ENCODE measurements at places on chromosomes 5 and 9.

DNA sequence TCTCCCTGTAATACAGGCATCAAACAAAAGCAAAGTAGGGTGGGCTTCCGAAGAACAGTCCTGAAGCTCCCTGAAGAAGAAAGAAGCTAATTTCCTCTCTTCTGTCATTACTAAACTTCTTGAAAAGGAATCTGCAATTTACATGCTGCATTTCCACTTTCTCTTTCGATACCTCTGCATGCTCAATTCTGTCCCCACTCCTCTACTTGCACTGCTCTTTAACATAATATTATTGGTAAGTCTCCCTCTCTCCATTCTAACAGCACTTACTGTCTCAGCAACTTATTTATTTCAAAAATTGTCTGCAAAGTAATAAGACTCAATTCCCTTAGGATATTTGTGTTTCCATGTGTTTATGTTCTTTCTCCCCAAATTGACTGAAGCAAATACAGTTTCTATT is 3.9 kb upstream of the PLPP1 start:
- no peak for DNase-seq

GRCh38 chr5:75239681-75240080 is 3.0 kb upstream of the ANKRD31 start:
- DNase-seq, result no peak

- no peak for DNase-seq
These were observed 13.9 kb downstream of the QSOX2 start for GRCh38 chr9:136231478-136232297.

DNA sequence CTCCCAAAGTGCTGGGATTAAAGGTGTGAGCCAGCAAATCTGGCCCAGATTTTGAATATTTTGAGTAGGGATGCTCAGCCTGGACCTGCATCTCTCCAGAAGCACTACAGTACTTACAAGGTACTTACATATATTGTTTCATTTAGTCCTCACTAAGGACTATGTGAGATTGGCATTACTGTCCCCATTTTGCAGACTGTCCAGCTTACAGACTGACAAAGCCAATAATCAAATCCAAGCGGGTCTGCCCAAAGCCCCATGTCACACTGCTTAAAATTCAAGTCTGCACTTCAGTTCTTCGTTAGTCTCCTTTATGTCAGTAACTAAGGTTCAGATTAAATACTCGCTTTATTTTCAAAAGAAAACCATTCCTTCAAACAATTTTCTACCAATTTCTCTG is 7.1 kb downstream of the MAPKAP1 start:
- no peak for DNase-seq

DNA sequence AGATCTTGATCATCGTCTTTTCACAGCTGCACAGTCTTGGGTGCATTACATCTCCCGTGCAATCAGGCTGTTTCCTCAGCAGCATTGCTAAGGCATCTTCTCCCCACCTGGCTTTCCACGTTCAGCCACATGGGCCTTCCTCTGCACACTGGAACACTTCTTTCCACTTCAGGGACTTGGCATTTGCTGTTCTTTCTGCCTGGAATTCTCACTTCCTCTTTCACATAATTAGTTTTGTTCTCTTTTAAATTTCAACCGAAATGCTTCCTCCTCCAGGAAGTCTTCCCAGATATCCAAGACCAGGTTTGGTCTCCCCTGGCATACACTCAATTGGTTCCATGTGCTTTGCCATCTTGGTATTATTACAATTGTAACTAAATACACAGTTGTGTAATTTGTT is 43.8 kb downstream of the WHRN start:
- DNase-seq, result no peak

GRCh38 chr5:133657036-133657435 is 44.7 kb upstream of the FSTL4 start:
- DNase-seq, result no peak

DNA sequence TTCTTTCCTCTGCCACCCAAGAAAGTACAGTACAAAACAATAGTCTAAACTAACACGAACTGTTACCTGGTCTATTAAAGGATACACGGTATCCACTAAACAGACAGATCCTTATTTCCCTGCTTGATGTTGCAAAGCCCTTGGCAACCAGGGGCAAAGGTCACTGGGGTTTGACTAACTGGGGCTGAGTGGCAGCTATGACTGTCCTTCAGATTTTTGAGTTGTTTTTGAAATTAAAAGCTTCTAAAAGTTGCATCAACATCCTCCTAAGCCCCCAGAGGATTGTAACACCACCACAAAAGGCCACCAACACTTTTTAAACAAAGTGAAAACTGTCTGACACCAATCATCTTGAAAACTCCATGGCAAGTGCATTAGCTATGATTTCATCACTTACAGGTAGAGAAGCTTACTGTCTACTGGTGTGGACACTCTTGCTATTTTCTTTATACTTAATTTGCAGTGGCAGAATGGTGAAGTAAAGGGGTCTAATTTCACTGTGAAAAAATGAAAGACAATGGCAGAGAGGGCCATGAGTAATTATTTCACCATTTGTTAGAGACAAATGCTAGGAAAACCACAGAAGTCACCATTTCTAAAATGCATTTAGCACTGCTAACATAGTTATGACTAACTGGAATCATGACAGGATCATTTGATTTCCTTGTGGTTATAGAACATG is 292.4 kb downstream of the EFNA5 start:
- DNase-seq, result no peak

DNA sequence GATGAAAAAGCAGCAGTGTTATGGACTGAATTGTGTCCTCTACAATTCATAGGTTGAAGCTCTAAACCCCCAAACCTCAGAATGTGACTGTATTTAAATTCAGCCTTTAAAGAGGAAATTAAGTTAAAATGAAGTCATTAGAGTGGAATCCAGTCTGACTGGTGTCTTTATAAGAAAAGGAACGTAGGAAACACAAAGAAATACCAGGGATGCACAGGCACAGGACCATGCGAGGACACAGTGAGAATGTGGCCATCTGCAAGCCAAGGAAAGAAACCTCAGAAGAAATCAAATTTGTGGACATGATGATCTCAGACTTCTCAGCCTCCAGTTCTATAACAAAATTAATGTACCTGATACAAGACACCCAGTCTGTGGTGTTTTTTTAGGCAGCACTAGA is 971.2 kb upstream of the CDH9 start:
- DNase-seq, result no peak

GRCh38 chr5:124330595-124331220 is 415.7 kb downstream of the ZNF608 start:
- no peak for DNase-seq

- no peak for DNase-seq
These were observed 19.5 kb downstream of the ANKH start for GRCh38 chr5:14851999-14852526.

GRCh38 chr9:94783102-94783682 is 56.7 kb downstream of the AOPEP start:
- peak; percentile 68 for DNase-seq

GRCh38 chr5:143231973-143232812 is 171.3 kb downstream of the NR3C1 start:
- DNase-seq, result no peak

DNA sequence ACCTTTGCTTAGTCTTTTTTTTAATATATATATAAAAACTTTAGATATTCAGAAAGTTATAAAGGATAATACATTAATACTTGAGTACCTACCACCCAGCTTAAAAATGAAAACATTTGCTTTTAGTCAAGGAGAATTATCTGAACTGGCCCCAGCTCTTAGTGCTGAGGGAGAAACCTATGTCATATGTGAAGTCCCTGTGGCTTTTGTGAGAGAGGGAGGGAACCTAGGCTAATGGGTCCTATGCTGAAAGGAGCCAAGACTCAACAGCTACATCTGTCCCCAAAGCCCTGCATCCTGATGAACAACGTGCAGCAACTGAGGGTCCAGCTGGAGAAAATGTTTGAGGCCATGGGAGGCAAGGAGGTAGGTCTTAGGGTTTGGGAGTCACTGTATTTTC is 92.0 kb upstream of the RUSC2 start:
- DNase-seq, result no peak

DNA sequence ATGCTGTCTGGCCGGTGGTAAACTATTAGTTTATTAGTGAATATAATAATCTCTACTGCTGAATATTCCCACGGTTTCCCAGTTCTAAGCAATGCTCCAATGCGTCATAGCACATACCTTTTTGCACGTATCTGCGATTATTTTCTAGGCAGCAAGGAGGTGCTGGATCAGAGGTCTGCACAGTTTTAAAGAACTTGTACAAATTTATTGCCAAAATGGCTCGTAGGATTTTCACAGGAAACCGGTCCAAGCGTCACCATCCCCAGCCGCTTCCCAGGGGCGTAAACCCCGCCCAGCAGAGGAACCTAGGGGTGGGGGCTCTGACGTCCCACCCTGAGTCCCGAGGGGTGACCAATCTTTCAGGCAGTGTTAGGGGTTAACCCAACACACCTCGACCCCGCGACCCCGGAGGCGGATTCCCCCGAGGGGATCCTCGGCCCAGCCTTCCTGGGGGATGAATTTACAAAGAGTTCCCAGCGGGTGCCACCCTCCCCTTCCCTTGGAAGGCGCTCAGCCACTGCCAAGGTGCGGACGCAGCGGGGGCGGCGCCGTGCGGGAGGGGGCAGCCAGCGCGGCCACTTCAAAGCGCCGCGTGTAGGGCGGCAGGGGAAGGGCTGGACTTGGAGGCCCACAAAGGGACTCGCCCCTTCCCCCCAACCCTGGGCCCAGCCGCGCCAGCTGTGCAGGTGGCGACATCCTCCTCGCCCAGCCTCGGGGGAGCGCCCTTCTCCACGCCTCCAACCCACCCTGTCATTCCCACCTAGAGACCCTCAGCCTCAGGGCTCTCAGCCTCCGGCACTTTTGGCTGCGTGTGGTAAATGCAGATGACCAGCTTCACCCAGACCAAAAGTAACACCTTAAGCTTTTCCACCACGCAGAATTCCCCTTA is 43.5 kb upstream of the TCF7 start:
- no peak for DNase-seq

DNA sequence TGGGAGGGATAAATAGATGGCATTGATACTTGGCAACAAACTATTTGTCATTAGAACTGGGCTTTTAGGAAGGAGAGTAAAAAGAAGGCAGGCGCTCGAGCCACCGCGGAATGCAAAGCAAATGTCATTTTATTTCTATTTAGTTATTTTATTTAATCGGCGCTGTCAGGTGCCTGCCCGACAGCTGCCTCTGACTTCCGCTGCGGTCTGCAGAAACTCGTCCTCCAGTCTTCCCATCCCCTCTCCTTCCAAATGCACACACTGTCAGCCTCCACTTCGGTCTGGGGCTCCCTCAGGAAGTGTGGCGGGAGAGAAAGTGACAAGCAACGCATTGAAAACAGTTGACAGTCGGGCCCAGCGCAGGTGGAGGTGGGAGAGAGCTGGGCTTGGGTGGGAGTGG is 29.3 kb downstream of the ASS1 start:
- DNase-seq, result no peak

- no peak for DNase-seq
These were observed 195.0 kb downstream of the GADD45G start for GRCh38 chr9:89799766-89800165.

DNA sequence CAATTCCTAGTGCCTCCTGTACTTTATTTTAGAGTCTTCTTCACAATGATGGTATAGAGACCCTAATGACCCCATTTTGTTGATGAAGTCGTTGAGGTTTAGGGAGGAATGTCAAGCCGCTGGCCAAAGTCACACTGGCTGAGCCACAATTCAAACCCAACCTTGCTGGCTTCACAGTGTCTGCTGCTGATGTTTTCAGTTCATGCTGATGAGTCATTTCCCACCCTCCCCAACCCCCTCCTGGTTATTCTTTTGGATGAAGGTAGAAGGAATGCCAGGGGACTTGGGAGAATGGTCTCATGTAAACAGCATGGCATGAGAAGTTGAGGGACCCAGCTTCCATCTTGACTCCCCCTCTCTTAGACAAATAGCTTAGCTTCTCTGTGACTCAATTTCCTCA is 68.6 kb downstream of the TMEM252 start:
- DNase-seq, result no peak

DNA sequence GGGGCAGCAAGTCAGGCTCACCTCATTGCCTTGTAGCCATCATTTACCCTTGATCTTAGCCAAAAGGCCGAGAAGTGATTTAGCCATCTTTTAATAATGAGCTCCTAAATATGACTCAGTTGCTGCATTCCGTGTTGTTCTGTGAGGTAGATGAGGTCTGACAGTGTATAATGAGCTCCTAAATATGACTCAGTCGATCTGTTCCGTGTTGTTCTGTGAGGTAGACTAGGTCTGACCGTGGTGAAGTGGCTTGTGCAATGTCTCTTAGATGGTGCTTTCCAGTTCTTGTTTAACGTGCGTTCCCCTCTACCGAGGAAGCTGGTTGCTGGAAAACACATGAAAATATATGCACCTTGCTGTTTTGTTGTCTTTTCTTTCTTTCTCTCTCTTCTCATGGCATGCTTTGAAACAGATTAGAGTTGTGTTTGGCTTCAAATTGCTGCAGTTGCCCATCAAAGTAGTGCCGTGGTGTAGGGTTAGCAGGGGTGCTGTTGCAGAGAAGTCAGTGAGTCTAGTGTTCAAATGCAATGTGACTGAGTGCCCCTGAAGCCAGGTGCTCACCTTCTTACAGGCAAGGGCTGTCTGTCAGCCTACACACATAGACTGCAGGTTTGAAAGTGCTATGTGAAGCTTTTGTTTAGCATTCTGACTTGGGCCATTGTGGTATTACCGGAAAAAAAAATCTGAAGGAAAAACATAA is 118.6 kb downstream of the KDM4C start:
- no peak for DNase-seq

GRCh38 chr5:38831909-38832308 is 13.9 kb upstream of the OSMR start:
- no peak for DNase-seq

DNA sequence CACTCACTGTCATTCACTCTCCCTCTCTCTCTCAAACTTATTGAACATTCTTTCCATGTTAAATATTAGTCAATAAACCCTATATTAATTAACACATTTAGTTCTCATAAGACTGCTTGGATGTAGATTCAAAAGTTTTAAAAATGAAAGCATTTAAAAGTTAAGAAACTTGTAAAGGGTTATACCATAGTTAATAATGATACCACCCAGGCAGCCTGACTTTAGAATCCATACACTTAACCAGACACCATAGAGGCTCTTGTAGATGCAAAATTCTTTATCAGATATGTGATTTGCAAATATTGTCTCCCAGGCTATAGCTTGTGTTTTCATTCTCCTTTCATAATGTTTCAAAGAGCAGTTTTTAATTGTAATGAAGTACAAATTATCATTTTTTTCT is 335.8 kb upstream of the ACTBL2 start:
- no peak for DNase-seq

DNA sequence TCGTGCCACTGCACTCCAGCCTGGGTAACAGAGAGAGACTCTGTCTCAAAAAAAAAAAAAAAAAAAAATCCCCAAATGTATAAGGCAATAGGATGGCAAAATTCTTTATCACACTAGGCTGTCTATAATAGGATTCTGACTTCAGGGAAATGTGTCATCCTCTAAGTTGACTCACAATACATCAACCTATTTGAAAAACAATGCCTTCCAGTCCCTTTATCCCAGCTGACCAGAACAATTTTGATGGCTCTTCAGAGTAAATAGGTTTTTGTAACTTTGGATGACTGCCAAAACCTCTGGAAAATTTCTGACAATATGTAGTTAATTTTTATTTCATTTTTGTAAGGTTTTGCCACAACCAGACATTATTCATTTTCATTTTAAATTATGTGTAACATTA is 184.1 kb downstream of the CCDC192 start:
- no peak for DNase-seq

Data from HFF-Myc (cell line).